ENCODE measurements at places on chromosomes 5 and 9.

- DNase-seq = no peak
These were observed 124.0 kb downstream of the SEMA5A start for GRCh38 chr5:9421884-9422283.

GRCh38 chr9:110088099-110088498, 119.9 kb downstream of the C9orf152 start:
- DNase-seq = no peak

GRCh38 chr9:70635790-70636189, 221.3 kb upstream of the KLF9 start:
- no peak for DNase-seq

DNA sequence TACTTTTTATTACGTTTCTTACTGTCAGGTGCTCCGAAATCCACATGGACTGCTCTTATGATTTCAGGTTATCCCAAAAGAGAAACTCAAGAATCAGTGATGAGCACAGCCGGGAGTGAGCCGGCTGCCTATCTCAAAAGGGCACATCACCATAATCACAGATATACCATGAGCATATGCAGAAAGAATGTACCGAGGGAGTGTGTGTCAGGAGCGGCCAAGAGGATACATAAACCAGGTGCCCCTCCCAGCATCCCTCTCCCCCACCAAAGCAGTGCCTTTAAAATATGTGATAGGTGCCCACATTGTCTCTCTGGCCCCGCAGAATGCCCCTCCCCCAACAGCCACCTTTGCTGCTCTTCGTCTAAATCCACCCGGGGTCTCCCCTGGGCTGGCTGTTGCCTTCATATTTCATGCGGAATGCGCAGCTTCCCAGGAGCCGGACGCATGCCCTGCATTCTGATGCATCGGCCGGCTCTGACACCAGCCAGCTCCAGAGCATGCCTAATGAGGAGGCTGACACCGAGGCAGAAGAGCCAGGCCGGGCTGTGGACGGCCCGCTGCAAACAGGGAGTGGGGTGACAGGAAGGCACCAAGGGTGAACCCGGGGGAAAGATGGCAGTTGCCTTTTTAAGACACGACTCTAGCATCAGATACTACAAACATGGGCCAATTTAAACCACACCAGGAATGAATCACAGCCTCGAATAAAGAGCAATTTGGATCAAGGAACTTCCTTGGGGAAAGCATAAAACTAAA, 652.3 kb downstream of the BNC2 start:
- no peak for DNase-seq

DNA sequence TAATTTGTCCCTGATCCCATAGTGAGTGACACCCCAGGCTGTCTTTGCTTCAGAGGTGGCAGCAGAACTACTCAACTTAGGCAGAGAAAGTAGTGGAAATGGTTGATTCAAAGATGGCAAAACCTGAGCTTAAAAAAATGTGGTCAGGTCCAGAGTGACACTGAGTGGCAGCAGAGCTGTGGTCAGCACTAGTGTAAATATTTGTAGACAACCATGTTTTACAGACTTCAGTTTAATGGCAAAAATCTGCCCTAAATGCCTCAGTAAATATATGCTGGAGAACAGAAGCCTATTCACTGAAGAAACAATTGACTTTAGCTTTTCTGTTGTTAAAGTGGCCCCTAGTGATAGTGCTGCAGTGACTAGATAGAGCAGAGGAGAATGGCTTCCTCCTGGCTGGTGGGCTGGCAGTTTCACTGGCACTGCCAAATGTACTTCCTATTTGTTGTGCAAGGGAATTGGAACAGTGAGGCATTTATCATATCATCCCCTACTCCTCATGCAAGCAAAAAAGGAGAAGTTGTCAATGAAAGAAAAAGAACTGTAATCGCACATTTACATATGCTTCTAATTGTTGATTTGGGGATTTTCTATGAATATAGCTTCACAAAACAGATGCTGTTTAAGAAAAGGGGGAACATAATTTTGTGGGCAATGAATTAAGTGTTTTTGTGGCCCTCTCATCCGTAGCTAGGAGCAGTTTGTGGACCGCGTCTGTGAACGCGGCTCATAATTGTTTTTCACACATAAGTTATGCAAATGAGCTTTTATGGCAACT, 12.0 kb downstream of the PBX3 start:
- DNase-seq = no peak

DNA sequence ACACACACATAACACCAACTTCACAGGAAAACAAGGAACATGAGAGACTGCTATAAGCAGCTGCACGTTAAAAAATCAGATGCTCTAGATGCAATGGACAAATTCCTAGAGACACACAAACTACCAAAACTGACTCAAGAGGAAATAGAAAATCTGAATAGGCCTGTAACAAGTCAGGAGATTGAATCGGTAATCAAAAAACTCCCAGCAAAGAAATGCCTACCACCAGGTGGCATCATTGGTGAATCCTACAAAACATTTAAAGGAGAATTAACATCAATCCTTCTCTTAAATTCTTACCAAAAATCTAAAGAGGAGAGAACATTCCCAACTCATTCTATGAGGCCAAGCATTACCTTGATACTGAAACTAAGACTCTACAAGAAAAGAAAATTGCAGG, 54.9 kb downstream of the NDST1 start:
- no peak for DNase-seq

DNA sequence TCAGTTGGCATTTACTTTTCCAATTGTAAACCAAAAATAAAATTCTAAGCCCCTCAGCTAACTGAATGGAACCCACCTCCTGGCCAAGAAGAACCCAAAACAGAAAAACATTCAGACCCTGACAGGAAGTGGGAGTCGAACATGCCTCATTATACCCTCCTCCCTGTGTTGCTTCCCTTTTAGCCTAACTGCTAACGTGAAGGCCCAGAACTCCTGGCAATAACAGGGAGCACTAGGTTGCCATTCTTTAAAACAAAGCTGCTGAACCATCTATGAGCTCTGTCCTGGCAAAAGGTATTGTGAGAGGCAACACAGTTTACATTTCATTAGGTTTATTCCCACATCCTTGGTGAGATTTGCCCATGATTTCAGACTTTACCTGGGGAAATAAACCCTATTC, 481.4 kb downstream of the CHSY3 start:
- DNase-seq = no peak

- DNase-seq = no peak
These were observed 9.0 kb downstream of the CDX1 start for GRCh38 chr5:150175536-150175935.
